ENCODE measurements at places on chromosomes 12 and 14.

- DNase-seq, result no peak
These were observed 321.3 kb downstream of the AEBP2 start for GRCh38 chr12:19760611-19761010.

GRCh38 chr12:124764870-124765580, 98.6 kb downstream of the SCARB1 start:
- DNase-seq, result no peak

DNA sequence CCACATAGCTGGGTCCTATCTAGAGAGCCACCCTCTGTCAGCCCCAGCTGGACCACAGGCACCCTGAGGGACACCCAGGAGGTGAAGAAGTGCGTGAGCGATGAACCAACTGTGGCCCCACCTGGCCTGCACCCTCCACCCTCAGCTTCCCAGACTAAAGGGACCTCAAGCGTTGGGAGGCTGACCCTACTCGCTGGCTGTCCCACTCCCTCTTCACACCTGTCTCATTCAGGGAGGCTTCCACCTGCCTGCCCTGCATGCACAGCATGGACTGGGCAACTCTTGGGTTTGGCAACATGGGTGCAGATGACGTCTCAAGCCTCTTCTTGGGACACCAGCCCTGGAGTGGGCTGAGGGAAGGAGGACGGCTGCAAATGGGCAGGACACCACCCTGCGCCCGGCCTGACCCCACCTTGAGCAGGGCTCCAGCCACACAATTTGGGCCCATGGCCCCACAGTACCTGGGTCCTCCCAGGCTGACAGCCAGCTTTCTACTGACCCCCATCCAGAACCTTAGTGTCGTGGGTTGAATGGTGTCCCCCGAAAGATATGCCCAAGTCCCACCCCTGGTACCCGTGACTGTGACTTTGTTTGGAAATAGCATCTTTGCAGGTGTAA, 2.1 kb downstream of the TMEM179 start:
- DNase-seq, result no peak

GRCh38 chr12:47095446-47096236, 15.9 kb upstream of the AMIGO2 start:
- DNase-seq, result no peak

DNA sequence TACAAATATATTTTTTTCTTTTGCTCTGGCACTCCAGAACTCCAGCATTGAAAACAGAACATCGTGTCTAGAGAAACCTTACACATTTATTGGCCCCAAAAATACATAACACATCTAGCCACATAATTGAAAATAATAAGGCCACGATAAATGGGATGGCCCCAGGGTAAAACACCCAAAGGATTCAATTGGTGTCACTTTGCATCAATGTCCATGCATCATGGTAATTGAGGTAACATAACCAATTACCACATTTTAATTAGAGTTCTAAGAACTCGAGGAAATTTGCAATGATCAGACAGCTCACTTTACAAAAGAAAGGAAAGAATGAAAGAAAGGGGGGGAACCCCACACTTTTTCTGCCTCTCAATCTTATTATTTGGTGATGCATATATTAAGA, 151.8 kb upstream of the NPAS3 start:
- DNase-seq, result no peak

GRCh38 chr12:6646276-6647082, 753 bp downstream of the ACRBP start:
- no peak for DNase-seq
